ENCODE measurements at places on chromosomes 7 and 10. TPM values are rescaled to one million over a fixed set of nuclear protein-coding genes. Genes with fewer than 3 reads are reported as not detected.

GRCh38 chr10:104254493-104255310 lies at the start of gene GSTO1:
GSTO1 (plus strand) TSS chr10:104254892; CDS start chr10:104254929, 37 bp downstream.
- DNase-seq = peak; percentile 69

OPN4 gene
- not detected for total RNA-seq

DNA sequence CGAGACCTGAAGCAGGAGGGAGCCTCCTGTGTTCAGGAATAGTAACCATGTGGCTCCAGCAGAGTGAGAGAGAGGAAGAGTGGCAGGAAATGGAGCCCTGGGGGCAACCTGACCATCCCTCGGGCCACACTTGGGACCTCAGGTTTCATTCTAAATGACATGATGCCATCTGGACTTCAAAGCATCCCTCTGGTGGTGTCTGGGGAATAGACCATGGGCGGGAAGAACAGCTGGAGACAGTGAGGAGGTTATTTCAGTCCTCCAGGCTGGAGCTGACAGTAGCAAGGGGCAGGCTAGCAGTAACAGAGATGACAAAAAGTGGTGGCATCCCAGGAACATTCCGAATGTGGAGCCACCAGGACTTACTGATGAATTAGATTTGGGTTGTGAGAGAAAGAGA lies 44.8 kb downstream of the AKR1B1 start:
- no peak for DNase-seq

DNA sequence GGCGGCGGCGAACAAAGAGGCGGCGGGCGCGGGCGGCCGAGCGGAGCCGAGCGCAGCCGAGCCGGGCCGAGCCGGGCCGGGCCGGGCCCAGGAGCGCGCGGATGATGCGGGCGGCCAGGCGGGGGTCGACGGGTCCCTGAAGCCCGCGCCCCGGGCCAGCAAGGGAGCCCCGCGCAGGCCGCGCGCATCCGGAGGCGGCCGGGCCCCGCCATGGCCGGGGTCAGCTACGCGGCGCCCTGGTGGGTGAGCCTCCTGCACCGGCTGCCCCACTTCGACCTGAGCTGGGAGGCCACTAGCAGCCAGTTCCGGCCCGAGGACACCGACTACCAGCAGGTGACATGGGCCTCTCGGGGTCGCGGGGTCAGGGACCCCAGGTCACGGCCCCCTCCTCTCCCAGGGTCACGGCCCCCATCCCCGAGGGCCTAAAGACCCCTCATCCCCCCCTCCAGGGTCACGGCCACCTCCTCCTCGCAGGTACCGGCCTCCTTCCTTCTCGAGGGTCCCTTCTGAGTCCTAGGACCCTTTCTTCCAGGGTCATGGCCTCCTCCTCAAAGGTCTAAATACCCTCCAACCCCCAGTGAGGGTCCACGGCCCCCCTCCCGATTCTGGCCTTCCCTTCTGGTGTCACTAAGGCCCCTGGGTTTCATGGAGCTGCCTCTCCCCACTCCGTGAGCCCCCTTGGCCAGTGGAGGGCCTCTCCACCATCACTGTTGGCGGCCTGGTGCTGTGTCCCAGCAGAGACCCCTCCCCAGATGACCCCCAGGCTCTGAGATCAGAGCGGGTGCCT lies at the start of gene TTYH3:
Gene TTYH3 (plus strand): TSS at position 41 of the 787 bp plus-strand sequence. CDS start 170 bp downstream, at position 211.
- DNase-seq = no peak

- DNase-seq = no peak
Measured at GRCh38 chr10:127952918-127953317, 46.0 kb downstream of the PTPRE start.

DNA sequence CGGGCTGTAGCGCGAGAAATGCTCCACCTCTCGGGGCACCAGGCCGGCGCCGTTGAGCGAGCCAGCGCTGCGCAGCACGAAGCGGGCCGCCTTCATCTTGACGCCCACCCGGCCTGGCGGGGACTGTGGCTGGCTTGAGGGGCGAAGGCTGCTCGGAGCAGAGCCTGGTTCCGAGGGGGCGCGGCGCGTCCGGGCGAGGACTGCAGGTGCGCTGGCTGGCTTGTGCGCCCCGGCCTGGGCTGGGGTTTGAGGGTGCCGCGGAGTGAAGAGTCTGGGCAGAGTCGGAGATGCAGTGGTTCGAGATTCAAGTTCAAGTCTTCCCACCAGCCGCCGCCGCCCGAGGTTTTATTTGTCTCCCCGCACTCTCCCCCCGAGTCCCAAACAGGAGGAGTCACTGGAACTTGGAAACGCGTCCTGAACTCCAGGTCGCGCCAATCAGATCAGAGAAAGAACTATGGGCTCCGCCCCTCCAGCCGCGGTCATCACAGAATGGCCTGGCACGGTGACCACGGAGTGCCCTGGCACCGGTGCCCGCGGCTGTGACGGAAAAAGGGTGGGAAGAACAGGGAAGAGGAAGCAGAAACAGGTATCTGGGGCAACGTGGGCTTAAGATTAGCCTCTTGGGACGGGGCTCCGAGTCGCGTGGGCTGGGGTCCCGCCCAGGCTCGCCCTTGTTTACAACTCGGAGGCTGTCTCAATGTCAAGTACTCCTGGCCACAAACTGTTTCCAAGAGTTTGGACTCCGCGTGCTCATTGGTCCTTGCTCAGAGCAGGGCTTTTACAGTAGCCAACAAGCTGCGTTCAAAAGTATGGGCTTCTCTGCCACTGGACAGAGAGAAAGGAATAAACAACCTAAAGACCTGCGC lies at the start of gene PDK4:
Gene PDK4 (minus strand): TSS at position 319 of the 866 bp plus-strand sequence. CDS start 223 bp downstream, at position 96.
- no peak for DNase-seq

DNA sequence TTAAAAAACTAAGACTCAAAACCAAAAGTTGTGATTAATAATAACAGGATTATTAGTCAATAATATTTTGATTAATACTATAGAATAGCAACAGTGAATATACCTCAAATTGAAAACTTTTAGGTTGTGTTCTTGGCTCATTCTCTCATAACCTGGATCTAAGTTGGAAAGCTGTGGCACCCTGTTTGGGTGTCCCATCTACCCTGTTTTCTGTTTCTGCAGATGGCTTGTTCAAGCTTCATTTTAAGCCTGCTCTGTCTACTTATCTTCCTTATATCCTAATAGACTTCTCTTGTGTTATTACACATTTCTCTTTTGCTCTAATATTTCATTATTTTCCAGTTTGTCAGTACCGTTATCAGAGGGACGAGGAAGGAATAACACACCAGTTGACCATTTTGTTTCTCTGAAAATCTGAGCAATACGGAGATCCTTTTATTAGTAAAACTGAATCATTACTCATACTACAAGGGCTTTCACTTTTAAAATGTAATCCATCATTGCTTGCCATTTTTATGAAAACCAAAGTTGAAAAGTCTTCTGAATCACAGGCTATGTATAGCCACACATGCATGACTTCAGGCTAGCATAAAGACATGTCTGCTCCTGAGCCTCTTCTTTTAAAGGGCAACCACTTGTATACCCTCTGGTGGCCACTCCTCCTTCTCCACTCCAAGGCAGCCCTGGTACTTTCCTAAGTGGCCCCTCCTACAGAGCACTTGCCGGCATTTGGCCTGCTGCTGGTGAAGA lies 22.3 kb downstream of the COX15 start:
- DNase-seq = no peak

DNA sequence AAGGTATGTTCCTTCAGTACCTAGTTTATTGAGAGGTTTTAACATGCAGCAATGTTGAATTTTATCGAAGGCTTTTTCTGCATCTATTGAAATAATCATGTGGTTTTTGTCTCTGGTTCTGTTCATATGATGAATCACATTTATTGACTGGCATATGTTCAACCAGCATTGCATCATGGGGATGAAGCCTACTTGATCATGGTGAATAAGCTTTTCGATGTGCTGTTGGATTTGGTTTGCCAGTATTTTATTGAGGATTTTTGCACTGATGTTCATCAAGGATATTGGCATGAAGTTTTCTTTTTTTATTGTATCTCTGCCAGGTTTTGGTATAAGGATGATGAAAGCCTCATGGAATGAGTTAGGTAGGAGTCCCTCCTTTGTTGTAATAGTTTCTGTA lies 204.0 kb upstream of the GNAI1 start:
- DNase-seq = no peak

GRCh38 chr10:97207756-97208346 lies 22.1 kb upstream of the SLIT1 start:
- no peak for DNase-seq

DNA sequence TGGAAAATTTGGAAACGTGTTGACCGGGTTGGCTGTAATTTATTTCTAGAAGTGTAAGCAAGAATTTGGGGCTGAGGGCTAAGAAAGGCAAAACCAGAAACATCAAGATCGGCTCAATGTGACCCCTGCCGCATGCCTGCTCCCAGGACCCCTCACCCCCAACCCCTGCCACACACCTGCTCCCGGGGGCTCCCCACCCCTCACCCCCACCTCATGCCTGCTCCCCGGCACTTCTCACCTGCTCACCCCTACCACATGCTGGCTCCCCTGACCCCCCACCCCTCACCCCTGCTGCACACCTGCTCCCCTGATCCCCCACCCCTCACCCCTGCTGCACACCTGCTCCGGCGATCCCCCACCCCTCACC lies 19.0 kb upstream of the CFAP46 start:
- no peak for DNase-seq

- DNase-seq = no peak
Measured at GRCh38 chr10:22344781-22345300, 455 bp upstream of the SPAG6 start.

- no peak for DNase-seq
Measured at GRCh38 chr7:118289476-118289875, 65.0 kb downstream of the ANKRD7 start.

DNA sequence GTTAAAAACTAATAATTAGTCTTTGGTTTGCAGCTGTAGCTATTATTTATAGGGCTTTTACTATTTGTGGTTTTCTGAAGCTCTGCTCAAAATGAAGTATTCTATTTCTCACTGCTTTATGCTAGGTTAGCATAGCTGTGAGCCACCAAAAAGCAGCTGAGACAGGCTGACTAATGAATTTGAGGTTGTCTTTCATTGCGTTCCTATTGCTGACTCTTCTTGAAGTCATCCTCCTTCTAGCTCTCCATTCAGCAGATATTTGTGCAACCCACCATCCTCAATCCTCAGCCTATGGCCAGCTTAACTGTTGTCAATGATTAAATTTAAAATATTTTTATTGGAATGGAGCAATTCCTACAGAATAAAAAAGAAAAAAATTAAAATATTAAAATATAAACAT lies 2.1 kb upstream of the RALA start:
- DNase-seq = no peak

DNA sequence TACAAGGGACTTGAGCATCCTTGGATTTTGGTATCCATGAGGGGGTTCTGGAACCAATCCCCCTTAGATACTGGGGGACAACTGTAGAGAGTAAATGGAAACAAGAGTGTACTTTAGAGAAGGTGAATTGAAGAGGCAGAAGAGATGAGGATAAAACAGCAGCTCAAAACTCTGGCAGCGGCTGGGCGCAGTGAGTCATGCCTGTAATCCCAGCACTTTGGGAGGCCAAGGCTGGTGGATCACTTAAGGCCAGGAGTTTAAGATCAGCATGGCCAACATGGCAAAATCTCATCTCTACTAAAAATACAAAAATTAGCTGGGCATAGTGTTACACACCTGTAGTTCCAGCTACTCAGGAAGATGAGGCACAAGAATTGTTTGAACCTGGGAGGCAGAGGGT lies 218.7 kb downstream of the GALNT17 start:
- no peak for DNase-seq

DNA sequence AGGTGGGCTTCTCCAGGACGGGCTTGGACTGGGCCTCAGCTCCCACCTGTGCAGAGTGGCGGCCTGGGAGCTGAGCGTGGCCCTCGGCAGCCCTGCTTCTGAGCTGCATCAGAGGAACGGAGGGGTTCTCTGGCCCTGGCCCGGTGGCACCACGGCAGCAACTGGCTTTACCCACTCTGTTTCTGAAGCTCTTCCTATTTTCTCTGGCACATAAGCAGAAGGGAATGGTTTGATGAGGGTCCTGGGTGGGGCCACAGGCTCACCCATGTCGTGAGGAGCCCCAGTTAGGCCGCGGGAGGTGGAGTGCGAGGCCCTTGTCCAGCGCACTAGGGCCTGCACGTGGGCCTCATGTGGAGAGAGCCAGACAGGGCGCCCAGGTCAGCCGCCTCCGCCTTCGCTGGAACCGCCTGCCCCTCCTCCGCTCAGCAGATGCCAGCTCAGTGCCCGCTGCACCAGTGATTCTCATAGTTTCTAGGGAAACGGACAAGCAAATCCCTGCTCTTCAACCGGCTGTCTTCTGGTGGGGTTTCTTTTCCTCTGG lies 284.0 kb downstream of the CELF2 start:
- DNase-seq = no peak

GRCh38 chr10:35194906-35195305 lies 68.3 kb downstream of the CREM start:
- DNase-seq = peak; percentile 53

DNA sequence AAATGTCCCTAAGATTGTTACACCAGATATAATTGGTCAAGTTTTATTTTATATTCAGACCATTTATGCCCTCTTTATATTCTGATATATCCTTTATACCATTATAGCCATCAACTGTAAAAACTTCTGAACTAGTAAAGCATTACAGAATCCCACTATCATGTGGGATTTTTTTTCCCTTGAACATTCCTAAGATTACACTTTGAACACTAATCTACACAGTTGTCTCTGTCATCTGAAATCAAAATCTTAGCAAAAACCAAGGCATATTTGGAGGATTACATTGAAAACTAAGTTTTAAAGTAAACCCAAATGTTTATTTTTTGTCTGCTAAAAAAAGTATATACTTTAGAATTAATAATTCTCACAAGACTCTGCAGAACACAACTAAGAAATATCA lies 116.2 kb upstream of the GPR22 start:
- no peak for DNase-seq

SPDYE1 gene
- not detected for total RNA-seq

PTCD1 gene
- 3.2 TPM for total RNA-seq

DNA sequence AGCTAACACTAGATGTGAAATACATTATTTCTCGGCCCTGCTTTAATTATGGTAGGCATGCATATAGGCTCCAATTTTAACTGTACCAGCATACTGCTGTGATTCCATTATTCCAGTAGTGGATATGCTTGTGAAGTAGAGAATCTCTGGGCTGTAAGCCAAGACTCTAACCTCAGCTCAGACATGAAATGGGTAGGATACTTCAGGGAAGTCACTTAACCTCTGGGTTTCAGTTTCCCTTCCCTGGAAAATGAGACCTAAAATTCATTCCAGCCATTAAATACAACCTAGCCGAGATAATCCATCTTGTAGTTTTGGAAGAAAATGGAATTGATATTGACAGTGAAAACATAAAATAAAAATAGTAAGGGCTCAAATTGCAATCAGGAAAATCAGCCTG lies 59.6 kb upstream of the TRIL start:
- no peak for DNase-seq

NXPH1 gene
- not detected for total RNA-seq

GRCh38 chr7:28607855-28608193 lies 195.5 kb downstream of the CREB5 start:
- DNase-seq = no peak

- no peak for DNase-seq
Measured at GRCh38 chr7:106563466-106564150, 97.3 kb downstream of the CCDC71L start.

STEAP1B gene
- not detected for total RNA-seq

SEC61G gene
- total RNA-seq = 61.0 TPM

- no peak for DNase-seq
Measured at GRCh38 chr10:28679581-28680357, 2.4 kb downstream of the BAMBI start.

DNA sequence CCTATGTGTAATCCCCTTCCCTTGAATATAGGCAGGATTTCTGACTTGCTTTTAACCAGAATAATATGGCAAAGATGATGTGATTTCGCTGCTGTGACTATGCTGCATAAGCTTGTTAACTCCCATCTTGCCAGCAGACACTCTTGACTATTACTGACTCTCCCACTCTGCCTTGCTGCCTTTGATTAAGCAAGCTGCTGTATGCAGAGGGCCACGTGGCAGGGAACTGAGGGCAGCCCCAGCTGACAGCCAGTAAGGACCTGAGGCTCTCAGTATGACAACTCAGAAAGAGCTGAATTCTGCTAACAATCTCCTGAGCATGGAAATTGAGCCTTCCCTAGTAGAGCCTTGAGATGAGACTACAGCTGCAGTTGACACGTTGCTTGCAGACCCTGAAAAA lies 279.4 kb upstream of the CACNA2D1 start:
- no peak for DNase-seq
